ENCODE measurements at places on chromosomes 1 and 21.
A peak's percentile ranks its signal among the peaks of the same experiment; 100 is the strongest.

- DNase-seq: no peak
Observed at GRCh38 chr1:161720422-161720821, 922 bp upstream of the FCRLB start.

- no peak for DNase-seq
Observed at GRCh38 chr1:210739627-210740026, 394.3 kb downstream of the KCNH1 start.

GRCh38 chr1:99725996-99726395 is 40.4 kb downstream of the FRRS1 start:
- DNase-seq: no peak

DNA sequence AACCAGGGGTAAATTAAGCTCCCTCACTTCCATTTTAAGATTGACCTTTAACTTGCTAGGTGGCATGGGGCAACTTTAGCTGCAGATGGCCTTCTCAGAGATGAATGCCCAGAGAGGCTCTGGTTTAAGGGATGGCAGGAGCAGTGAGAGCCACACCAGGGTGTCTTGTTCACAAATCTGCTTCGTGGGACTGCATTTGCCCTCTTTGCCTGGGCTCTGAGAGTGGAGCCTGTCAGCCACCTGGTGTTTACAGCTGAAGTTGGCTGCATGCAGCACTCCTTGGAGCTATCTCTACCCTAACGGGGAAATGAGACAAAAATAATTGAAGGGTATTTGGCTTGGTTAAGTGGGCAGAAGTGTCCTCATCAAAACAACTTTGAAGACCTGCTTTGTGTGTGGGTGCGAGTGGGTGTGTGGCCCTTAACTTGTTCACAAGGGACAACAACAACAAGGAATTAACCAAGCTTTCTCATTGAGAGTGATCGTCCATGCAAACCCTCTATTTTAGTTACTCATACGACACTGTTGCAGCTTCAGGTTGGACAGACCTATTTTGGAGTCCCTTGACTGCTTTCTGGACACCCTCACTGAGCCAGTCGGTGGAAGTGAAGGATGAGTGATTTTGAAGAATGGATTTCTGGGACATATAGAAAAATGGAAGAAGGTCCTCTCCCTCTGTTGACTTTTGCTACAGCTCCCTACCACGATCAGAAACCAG is 29.8 kb downstream of the PGM1 start:
- DNase-seq: no peak

- DNase-seq: no peak
Observed at GRCh38 chr1:195462646-195463045, 1145.6 kb downstream of the KCNT2 start.

DNA sequence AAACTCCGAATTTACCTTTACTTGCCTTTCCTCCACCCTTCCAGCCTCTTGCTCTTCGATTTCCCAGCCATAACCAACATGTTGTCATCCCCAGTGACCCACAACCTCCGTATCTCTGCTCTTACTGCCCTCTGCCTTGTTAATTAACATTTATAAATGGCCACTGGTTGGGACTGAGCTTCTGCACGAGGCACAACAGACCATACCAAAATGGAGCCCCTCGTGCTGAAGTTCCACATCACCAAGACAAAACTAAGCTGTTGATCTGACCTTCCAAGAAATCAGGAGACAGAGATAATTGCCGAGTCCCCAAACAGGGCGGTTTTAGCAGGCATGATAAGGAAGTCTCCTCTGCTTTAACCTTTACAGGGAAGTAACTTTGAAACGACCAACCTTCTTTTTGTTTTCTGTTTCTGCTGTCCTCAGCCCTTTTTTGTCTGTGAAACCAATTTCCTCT is 71.9 kb downstream of the NMNAT2 start:
- no peak for DNase-seq

DNA sequence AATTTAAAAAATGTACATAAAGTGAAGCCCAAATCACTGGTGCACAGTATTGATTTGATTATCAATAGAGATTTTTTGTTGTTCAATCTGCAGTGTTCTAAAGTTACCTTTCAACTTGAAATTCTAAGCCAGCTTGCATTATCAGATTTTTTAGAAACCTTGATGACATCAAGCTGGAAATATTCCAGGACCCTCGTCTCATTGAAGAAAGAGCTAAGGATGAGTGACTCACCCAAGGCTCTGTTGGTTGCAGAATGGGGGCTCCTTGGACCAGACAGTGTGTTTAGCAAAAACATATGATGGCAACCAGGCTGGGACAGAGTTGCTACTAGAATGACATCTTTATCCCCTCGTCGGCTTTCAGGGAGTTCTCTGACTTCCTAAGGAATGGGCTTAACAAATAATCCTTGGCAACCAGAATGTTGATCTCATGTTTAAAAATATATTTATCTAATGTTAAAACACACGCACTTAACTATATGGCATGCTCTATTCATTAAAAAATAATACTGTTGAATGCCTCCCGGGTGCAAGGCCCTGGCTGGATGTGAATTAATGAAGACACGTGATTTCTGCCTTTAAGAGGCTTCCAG is 79.7 kb downstream of the RUNX3 start:
- DNase-seq: no peak

GRCh38 chr1:91883470-91883869 is 2.5 kb downstream of the TGFBR3 start:
- no peak for DNase-seq

GRCh38 chr1:109500941-109501381 is 7.1 kb downstream of the CYB561D1 start:
- DNase-seq: no peak

DNA sequence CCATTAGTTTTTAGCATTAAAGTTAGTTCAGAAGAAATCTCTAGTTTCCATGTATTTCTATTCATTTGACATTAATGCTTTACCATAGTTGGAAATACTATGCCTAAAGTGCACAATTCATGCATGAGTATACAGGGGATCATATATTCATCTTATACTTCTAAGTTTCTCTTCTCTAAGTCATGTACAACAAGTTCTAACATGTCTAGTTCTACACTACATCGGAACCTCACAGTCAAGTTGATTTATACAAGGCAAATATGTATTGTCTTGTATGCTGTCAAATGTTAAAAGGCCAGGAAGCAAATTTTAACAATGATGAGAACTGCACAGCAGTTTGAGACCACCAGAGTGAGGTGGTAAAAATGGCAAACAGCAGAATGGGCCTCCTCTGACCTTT is 22.9 kb upstream of the MOB3C start:
- DNase-seq: no peak

DNA sequence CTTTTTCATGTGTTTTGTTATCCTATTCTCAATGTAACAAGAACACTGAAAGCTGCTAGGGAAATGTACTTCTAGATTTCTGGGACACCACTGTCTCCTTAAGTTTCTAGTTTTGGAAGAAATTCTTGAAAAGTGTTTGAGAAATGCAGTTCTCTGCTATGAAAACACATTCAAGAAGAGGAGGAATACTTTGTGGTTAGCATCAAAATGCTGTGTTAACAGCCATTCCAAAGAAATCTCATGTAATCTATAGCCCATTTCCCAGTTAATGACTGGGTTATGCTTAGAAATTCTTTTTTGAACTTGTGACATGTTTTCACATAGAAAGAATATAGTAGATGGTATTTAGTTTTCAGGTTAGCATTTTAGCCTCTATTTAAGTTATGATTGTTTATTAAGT is 6.0 kb downstream of the RAVER2 start:
- DNase-seq: no peak

DNA sequence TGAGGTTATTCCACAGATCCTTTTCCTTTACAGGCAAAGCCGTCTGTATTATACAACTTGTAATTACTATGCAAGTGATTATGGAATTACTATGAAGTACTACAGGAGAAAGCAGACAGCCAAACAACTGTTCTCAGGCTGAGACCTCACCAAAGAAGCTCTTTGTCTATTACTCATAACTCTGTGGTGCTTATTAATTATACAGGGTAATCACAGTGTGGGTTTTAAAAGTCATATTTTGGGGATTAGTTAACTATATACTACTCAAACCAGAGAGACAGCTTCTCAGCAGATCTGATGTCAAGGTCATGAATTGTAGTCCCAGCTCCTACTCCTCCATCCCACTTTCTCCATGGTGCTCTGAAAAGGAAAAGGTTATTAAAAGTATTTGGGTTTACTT is 49.6 kb downstream of the CTTNBP2NL start:
- DNase-seq: no peak

DNA sequence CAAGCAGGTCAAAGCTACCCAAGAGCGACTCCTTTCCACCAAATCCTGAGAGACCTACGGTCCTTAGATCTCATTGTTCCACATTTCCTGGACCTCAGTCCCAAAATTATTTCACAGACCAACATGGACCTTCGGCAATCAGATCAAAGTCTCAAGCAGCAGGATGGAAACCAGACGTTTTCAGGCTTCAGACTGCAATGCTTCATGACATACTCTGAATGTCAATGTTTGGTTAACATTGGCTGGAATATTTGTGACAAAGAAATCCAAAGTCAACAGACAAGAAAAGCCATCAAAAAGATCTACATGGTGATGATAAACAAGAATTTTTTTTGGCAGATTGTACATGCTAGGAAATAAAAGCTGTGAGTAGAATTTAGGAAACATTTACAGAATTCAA is 1057.3 kb downstream of the ADGRL2 start:
- DNase-seq: no peak

DNA sequence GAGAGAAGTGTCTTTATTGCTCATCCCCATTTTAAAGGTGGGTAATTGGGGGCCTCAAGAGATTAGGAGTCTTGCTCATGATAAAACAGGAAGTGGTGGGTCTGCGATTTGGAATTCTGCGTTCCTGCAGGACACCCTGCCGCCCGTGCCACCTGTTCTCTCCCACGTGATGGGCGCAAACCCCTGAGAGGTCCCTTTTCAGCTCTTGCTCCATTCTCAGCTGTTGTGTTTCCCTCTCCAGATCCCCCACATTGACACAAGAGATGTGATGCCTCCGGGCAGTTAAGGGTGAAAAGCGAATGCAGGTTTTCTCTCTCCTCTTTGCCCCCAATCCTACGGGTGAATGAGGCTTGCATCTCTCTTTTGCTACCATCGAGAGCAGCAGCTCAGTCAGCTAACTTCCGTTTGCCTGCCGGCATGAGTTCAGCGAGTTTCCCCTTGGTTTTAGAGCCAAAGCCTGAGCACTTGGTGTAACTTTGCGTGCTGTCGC is 57.5 kb downstream of the KIF26B start:
- no peak for DNase-seq

DNA sequence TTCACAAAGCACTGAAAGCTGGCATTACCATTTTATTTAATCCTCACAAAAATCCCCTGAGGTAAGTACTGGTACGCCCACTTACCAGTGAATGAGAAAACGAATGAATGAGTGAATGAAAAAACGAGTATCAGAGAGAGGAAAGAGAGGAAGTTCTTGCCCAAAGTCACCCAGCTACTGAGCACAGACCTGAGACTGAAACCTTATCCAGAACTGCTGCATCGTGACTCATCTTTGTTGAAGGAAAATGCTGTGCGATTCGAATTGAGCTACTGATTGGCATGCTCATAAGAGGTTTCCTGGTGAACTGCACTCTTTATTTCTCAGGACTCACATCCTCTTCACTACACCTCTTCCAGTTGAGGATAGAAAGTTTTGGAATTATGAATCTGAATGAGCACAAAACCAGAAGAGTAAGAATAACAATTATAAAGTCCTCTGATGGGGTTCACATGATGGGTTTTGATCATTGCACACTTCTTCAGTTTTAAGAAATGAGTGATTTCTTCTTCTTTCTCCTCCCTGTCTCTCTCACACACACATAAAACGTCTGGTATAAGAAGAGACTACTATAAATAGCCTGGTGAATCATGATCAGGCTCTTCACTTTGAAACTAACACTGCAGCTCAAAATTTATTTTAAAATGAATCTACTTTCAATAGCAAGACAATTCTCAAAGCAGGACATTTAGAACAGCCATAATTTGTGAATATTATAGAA is 32.1 kb downstream of the IL12RB2 start:
- DNase-seq: no peak

GRCh38 chr1:205600085-205600484 is 31.7 kb downstream of the ELK4 start:
- DNase-seq: no peak

- peak; percentile 9 for DNase-seq
Observed at GRCh38 chr1:85344256-85344694, 67.8 kb upstream of the BCL10 start.

GRCh38 chr1:229148743-229149142 is 122.2 kb upstream of the RAB4A start:
- no peak for DNase-seq

DNA sequence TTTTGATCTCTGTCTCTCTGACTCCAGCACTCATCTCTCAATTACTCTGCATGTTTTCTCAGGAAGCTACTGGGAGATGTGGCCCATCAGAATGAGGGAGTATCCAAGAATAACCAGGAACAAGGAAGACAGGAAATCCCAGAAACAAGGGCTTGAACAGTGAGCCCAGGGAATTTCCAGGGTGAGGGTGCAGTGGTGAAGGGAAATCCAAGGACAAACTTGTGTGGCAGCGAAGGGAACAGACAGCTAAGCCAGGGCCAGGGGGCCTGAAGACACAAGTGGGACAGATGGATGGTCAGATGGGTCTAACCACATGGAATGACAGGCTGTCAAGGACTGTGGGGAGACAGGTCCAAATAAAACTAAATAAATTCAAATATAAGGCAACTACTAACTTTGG is 121.8 kb upstream of the ERRFI1 start:
- no peak for DNase-seq

GRCh38 chr1:162197615-162198421 is 128.3 kb downstream of the NOS1AP start:
- DNase-seq: no peak

DNA sequence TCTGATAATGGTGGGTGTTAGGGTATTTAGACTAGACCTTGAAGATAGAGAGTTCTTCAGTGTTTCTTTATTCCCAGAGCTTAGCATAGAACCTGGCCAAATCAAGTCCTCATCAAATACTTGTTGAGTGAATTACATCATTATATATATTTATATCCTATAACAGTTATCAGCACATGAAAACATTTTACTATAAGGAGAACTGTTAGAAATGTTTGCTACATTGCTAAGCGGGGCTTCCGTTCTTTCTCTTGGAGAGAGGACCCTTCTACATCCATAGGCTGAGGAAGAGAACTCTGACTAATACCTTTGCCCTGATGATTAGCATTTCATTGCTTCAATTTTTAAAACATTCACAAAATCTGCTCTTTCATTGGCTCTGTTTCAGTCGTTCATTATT is 66.5 kb upstream of the NBL1 start:
- no peak for DNase-seq

- DNase-seq: peak; percentile 77
Observed at GRCh38 chr1:34054920-34055319, 110.1 kb downstream of the CSMD2 start.

DNA sequence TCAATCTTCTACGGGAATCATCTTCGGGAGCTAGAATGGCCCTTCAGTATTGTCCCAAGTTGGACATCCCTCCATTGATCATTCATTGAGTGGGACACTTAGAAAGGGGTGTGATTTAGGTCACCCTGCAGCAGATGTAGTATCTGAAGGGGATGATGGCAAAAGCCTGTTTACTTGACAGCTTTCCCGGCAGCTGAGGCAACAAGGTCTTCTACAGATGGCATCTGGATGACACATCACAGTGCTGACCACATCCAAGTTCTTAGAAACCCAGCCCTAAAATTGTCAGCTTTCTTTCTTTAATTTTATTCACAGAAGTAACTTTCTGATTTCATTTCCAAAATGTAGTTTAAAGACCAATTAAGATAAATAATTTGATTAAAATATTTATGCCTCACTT is 150.3 kb downstream of the AMY1C start:
- no peak for DNase-seq

GRCh38 chr1:209809611-209810010 is 3.7 kb upstream of the IRF6 start:
- DNase-seq: no peak

GRCh38 chr1:152392909-152393308 is 21.2 kb downstream of the CRNN start:
- DNase-seq: no peak

GRCh38 chr1:23423415-23424292 is 894 bp downstream of the TCEA3 start:
- no peak for DNase-seq
